ENCODE measurements at places on chromosomes 7 and 10.

DNA sequence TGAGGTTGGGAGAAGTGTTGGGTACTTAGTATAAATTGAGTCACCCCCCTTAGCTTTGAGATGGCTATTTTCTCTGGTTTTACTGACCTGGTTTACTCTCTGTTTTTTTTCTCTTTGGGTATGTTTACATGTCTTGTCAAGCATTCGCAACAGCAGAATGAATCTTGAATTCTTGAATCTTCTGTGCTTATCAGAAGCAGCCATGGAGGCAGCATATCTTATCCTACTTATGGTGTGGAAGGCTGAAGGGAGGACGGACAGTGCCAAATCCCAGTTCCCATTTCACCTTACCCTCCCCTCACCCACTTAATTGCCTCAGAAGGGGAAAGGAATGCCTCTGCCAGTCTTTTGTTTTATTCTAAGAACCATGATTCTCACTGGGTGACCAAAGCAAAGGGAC, 3.7 kb downstream of the SND1 start:
- no peak for DNase-seq

DNA sequence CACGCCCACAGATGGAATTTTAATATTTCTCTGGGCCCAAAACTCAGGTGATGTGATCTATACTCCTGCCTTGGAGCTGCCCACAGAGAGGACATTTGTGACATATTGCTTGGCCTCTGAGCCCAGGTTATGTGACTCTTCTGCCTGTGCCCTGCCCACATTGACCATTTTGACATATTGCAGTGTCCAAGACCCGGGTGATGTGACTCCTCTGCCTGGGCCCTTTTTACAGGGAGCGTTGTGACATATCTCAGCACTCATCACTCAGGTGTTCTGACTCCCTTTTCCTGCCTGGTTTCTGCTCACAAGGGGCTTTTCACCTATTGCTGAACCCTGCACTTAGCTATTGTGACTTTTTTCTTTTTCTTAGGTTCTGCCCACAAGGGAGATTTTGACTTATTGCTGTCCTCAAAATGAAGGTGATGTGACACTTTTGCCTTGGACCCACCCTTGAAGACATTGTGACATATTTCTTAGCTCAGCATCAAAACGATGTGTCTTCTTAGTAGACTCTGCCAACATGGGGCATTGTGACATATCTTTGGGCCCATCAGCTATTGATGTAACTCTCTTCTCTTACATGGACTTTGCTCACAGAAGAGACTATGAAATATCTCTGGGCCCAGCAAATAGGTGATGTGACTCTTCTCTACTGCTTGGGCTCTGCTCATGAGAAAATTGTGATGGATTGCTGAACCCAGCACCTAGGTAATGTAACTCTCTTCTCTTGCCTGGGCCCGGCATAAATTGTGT, 11.0 kb upstream of the ZNF107 start:
- no peak for DNase-seq

DNA sequence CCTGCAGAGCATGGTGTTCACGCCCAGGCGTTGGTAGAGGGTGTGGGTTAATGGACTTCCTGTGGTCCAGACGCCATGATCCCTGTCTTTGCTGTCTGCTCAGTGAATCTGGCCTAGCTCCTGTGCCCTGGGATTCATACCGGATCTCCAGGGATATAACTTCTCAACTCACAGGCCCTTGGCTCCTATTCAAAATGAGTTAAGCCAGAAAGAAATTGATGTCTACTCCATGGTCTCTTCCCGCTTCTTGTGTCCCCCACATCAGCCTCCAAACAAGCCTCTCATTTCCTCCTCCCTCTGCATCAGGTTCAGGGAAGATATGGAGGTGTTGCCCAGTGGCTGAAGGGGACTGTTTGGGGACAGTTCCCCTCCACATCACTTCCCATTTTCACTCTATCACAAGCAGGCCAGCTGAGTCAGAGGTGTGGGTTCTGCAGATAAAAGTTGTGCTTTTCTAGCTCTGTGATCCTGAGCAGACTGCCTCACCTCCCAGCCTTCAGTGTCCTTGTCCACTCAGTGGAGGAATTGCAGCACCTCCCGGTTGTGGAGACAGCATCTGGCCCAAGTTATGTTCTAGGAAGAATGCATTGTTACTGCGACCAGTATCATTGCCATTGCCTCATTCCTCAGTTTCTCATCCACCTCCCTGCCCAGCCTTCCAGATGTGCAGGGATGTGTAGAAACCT, 22.5 kb downstream of the AKR1E2 start:
- peak; percentile 11 for DNase-seq

- DNase-seq, result peak; percentile 97
These were observed 238.9 kb downstream of the IPMK start for GRCh38 chr10:58028597-58029366.

DNA sequence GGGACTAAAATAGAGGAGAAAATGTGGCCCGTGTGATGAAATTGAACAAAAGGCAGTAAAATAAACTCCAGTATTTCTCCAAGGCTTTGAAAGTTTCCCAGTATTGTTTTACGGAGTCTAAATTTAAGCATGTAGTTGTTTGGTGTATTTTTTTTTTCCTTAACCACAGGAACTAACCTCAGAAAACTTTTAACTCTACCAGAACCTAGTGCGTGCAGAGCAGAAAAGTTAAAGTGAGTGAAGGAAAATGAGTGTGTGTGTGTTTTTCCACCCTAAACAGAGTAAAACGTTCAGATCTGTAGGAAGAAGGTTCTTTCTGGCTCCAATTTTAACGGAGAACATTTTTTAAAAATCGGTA, 812 bp downstream of the PROSER2 start:
- peak; percentile 18 for DNase-seq

- DNase-seq, result no peak
These were observed 82.1 kb upstream of the PPP2R2D start for GRCh38 chr10:131818510-131819234.

DNA sequence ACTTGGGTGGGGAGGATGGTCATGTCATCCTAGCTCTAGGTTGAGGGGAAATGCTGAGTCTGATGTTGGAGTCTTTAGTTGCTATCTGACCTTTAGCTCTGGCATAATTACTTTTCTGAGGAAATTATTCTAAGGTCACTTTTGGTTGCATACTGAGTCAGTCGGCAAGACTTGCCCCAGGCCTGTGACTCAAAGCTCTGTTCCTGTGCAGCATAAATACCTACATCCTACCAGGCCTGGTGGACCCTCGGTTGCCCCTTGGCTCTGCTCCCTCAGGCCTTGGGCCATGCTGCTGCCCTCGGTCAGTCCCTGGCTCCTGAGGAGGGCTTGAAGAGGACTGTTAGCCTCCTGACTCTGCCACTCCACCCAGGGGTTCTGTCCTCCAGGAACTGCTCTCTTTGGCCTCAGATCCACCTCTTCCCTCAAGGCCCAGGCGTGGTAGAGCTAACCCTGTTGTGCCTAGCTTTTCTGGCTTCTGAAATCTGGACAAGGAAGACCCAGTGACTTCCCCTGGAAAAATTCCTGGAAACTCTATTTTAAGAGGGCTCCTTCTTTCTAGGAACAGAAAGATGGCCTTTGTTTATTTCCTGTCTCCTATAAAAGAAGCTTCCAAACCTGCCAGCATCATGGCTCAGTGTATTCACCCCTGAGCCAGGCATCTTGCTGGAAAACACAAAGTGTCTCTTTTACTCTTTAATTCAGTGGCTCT, 71.2 kb downstream of the TMEM178B start:
- DNase-seq, result no peak

DNA sequence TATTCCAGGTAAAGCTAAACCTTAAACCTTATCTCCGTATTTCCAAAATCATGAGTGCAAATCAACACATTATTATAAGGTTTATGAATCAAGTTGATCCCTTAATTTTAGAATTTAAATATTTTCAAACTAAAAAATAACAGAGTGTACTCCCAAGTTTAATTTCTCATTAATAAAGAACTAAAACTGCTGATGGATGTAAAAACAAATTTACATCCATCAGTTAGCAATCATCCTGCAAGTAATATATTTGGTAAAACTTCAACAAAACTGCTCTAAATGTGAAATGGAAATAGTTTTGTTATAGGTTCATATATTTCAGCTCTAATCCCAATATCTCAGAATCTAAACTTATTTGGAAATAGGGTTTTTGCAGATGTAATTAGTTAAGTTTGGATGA, 71.3 kb upstream of the ZNF804B start:
- DNase-seq, result no peak

DNA sequence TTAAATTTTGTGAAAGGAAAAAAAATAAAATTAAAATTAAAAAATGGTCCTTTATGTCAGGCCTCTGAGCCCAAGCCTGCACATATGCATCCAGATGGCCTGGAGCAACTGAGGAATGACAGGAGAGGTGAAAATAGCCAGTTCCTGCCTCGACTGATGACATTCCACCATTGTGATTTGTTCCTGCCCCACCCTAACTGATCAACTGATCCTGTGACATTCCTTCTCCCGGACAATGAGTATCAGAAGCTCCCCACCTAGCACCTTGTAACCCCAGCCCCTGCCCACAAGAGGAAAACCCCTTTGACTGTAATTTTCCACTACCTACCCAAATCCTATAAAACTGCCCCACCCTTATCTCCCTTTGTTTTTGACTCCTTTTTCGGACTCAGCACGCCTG, 972.2 kb upstream of the GHITM start:
- no peak for DNase-seq

DNA sequence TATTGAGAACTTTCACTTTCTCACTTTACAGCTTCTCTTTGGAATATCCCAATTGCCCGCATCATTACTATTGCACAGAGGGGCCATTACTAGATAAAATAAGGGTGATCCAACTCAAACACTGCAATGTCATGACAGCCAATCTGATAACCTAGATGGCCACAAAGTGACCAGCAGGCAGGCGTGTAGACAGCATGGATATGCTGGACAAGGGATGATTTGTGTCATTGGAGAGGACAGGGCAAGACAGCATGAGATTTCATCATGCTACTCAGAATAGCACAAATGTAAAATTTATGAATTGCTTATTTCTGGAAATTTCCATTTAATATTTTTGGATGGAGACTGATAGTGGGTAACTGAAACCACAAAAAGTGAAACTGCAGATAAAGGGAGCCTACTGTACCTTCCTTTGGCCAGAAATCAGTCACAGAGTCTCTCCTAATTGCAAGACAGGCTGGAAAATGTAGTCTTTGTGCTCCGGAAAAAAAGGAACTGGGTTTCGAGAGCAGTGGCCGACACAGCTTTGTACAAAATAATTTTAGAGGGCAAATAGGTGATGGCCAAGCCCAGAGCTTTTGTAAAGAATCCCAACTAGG, 6.1 kb upstream of the GSDME start:
- no peak for DNase-seq

- no peak for DNase-seq
These were observed 64.1 kb downstream of the PIK3AP1 start for GRCh38 chr10:96656198-96656577.

Measured in AG10803 (cell line).